Endothelial cell (in vitro differentiated cells): ENCODE measurements at places on chromosomes 7 and 10. TPM values are rescaled to one million over a fixed set of nuclear protein-coding genes. Genes with fewer than 3 reads are reported as not detected.

DNA sequence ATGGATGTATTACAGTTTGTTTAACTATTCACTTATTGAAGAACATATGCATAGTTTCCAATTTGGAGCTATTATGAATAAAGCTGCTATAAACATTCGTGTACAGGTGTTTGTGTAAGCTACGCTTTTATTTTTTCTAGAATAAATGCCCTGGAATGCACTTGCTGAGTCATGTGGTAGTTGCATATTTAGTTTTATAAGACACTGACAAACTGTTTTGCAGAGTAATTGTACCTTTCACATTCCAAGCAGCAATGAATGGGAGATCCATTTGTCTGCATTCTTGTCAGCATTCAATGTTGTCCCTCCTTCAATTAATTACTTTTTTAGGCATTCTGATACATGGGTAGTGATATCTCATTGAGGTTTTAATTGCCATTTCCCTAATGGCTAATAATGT is 373.6 kb upstream of the GHITM start:
- H3K27ac ChIP-seq: no peak overlapping the region
- no peaks in the 10 kb centered on the region for H3K4me1 ChIP-seq
- H3K4me3 ChIP-seq: no peak overlapping the region
- DNase-seq: no peak

DNA sequence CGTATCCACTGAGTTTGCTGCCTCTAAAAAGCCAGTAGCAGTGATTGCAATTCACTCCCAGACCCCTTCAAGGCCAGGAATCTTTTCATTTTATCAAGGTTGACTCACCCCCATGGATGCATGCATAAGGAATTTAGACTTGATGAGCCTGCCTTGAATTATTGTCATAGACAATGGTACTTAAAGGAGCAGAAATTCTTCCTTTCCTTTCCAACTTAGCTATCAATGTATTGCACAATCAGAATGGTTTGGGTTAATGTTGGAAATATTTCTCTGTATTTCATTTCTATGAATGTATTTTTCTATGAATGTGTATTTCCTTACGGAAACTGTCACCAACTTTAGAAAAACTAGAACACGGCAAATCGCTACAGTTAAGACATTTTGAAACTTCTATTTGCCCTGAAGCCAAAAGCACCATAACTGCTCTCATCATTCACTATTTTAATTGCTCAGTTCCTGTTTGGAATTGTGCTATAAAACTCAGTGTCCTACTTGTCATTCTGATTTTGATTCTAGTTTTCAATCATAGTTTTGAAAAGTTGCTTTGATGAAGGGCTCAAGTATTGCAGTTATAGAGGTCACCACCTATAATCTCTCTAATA is 355.7 kb upstream of the AKR1E2 start:
- H3K27me3 ChIP-seq: no peaks in the 10 kb centered on the region
- H3K27ac ChIP-seq: no peak overlapping the region
- H3K36me3 ChIP-seq: no peaks in the 10 kb centered on the region
- peaks cover 7% of the 10 kb centered on the region for H3K4me1 ChIP-seq

GRCh38 chr10:84837041-84837812 is 508.8 kb downstream of the CCSER2 start:
- no peak overlapping the region for H3K4me3 ChIP-seq
- no peaks in the 10 kb centered on the region for H3K4me1 ChIP-seq
- H3K27me3 ChIP-seq: no peaks in the 10 kb centered on the region

TUBAL3 gene
- total RNA-seq: not detected

GRCh38 chr10:119670717-119671116 is 19.5 kb downstream of the BAG3 start:
- DNase-seq: no peak
- H3K27me3 ChIP-seq: peaks cover 10% of the 10 kb centered on the region
- peaks cover 26% of the 10 kb centered on the region for H3K36me3 ChIP-seq
- H3K4me3 ChIP-seq: no peak overlapping the region

DNA sequence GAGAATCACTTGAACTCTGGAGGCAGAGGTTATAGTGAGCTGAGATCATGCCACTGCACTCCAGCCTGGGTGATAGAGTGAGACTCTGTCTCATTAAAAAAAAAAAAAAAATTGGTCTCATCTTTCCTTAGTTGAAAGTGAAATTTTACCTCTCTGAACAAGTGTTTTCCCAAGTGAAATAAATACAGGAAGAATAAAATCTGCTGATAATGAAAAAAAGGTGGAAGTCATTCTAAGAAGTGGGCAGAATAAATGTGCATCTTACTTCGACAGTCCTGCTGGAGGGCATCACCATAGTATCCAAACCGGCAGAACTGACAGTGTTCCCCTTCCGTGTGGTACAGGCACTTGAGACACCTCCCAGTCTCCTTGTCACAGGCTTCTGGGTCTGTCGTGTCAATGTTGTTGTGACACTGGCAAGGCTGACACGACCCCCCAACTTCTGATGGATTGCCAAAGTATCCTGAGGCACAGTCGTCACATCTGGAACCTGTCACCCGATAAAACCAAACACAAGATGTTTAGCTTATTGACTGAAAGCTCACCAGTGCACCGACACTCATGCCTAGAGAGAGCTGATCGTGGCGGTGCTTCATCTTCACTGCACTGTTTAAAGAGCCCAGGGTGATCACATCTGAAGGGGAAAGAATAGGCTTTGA is 49.6 kb downstream of the LAMB1 start:
- DNase-seq: no peak
- H3K4me3 ChIP-seq: no peak overlapping the region
- H3K27me3 ChIP-seq: peaks cover 3% of the 10 kb centered on the region
- H3K27ac ChIP-seq: peak overlapping the region; percentile 2
- H3K4me1 ChIP-seq: peaks cover 4% of the 10 kb centered on the region
- peaks cover 76% of the 10 kb centered on the region for H3K36me3 ChIP-seq

DNA sequence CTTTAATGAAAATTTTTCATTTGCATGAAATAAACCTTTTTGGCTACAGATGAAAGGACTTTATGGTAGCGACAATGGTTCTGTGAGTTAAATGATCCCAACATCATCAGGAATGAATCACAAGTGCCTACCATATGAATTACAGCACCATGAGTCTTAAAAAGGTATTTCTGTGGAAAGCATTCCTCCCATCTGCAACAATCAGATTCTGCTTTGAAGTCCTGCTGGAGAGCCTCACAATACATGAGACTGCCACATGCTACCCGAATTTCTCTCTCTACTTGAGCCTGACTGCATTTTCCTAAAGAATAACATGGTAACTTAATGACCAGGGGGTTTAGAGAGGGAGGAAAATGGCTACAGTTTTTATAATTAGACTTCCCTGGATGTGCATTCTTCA is 190.3 kb downstream of the TWIST1 start:
- no peaks in the 10 kb centered on the region for H3K36me3 ChIP-seq
- H3K4me1 ChIP-seq: no peaks in the 10 kb centered on the region
- H3K27ac ChIP-seq: no peak overlapping the region
- no peak overlapping the region for H3K4me3 ChIP-seq
- H3K27me3 ChIP-seq: no peaks in the 10 kb centered on the region
- no peak for DNase-seq

DNA sequence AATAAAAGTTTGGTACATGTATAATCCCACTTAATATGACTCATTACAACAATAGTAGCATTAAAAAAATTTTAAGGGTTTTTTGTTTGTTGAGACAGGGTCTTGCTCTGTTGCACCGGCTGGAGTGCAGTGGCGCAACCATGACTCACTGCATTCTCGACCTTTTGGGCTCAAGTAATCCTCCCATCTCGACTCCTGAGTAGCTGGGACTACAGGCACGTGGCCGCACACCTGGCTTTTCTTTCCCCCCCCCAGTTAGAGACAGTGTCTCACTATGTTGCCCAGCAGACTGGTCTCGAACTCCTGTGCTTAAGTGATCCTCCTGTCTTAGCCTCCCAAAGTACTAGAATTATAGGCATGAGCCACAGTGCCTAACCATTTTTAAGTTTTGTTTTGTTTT is 40.7 kb downstream of the KMT2C start:
- no peaks in the 10 kb centered on the region for H3K36me3 ChIP-seq
- H3K4me1 ChIP-seq: peaks cover 6% of the 10 kb centered on the region
- no peak for DNase-seq
- no peak overlapping the region for H3K4me3 ChIP-seq

- H3K4me1 ChIP-seq: no peaks in the 10 kb centered on the region
- H3K27ac ChIP-seq: no peak overlapping the region
- no peak for DNase-seq
- peaks cover 28% of the 10 kb centered on the region for H3K36me3 ChIP-seq
- H3K27me3 ChIP-seq: peaks cover 14% of the 10 kb centered on the region
These were observed 91.1 kb downstream of the MAD1L1 start for GRCh38 chr7:2141651-2142050.

GRCh38 chr7:31500656-31501055 is 13.2 kb upstream of the ITPRID1 start:
- no peak overlapping the region for H3K27ac ChIP-seq
- no peaks in the 10 kb centered on the region for H3K36me3 ChIP-seq
- H3K4me3 ChIP-seq: no peak overlapping the region
- peaks cover 6% of the 10 kb centered on the region for H3K4me1 ChIP-seq
- DNase-seq: no peak

GRCh38 chr10:8768852-8769251 is 714.4 kb downstream of the GATA3 start:
- no peaks in the 10 kb centered on the region for H3K36me3 ChIP-seq
- no peak for DNase-seq
- peaks cover 2% of the 10 kb centered on the region for H3K4me1 ChIP-seq
- no peak overlapping the region for H3K27ac ChIP-seq

DNA sequence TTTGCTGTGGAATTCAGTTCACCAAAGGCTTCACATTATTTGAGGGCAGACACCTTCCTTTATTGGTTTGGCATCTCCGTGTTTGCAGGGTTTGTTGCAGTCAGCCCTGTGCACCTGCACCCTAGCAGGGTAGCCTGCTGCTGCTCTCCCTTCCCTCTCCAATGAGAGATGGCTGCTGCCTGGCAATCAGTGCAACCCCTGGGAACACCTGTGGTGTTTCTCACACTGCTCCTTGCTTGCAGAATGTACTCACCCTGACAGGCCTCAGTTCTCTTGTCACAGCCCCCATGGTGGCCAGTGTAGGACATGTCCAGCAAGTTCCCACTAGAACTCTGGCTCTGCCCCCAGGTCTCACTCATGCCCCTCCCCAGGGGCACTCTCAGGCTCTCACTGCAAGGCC is 12.1 kb upstream of the PPIA start:
- no peak for DNase-seq
- peaks cover 5% of the 10 kb centered on the region for H3K36me3 ChIP-seq
- H3K27ac ChIP-seq: no peak overlapping the region

DNA sequence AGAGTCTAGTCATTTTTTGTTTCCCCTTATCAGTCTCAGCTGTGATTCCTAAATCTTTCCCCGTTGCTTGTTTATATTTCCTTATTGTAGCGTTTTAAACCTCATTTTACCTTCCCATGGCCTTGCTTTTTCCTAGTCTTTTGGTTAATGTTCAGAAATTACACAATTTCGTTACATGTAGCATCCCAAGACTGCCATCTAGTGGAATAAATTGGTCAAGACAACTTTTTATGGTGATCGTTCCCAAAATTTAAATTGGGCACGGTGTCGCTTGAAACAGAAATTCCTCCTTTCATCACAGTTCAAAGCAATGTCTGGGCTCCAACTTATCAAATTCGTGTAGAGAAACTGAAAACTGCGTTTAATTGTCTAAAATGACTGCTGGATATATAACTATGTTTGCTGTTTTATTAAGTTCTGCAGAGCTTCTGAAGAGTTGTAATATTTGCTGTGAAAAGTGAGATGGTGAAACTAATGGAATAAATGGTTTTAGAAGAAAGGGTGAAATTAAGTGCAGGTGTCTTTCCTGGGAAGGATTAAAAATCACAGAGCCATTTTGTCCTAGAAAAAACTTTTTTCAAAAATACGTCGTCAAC is 370.2 kb downstream of the PHF14 start:
- H3K36me3 ChIP-seq: no peaks in the 10 kb centered on the region
- H3K4me1 ChIP-seq: peaks cover 20% of the 10 kb centered on the region
- no peaks in the 10 kb centered on the region for H3K27me3 ChIP-seq

DNA sequence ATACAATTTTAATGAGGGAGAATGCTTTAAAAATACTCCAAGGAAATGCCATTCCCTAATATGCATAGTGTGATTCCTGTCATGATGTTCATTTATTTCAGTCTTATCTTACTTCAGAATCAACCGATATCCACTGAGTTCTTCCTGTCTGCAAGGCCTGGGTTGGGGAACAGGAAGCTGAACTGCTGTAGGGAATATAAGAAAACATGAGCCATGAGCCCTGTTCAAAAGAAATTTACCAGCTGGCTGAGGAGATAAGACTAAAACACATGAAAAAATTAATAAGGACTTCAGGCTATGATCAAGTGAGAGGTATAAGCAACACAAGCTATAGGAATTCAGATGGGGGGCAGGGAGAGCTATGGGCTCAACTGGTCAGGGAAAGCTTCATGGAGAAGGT is 184.7 kb downstream of the PLPP4 start:
- no peaks in the 10 kb centered on the region for H3K36me3 ChIP-seq
- H3K4me3 ChIP-seq: peak overlapping the region; percentile 0
- H3K4me1 ChIP-seq: peaks cover 48% of the 10 kb centered on the region
- peak overlapping the region; percentile 54 for H3K27ac ChIP-seq
- no peak for DNase-seq
- no peaks in the 10 kb centered on the region for H3K27me3 ChIP-seq

FFAR4 gene
- not detected for total RNA-seq

DNA sequence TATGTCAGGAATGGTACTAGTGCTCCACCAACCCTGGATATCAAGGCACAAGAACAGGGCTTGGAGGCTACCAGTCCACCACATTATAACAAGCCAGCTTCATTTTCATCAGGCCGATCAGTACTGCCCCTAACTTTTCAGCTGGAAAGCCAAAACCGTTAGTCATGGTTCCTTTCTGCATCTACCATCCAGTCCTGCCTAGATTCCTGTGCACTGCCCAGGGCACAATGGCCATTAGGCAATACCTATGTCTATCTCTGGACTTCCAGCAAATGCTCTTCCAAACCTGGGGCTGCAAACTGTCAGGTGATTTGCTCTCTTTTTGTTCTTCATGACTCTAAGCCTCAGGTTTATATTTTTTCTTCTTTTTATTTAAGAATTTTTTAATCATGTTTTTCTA is 937.7 kb downstream of the SORCS1 start:
- DNase-seq: no peak
- no peak overlapping the region for H3K27ac ChIP-seq
- H3K4me1 ChIP-seq: no peaks in the 10 kb centered on the region
- no peak overlapping the region for H3K4me3 ChIP-seq
- H3K36me3 ChIP-seq: no peaks in the 10 kb centered on the region

VWDE gene
- 3.2 TPM for total RNA-seq

- peak overlapping the region; percentile 44 for H3K27ac ChIP-seq
- no peaks in the 10 kb centered on the region for H3K36me3 ChIP-seq
- H3K4me3 ChIP-seq: no peak overlapping the region
These were observed 323.3 kb upstream of the KAT6B start for GRCh38 chr10:74502963-74503608.

TMEM229A gene
- total RNA-seq: 0.26 TPM
